ENCODE measurements at places on chromosomes 11 and 22. TPM values are rescaled to one million over a fixed set of nuclear protein-coding genes. Genes with fewer than 3 reads are reported as not detected.

GRCh38 chr11:67504005-67504949 is 886 bp downstream of the PITPNM1 start:
- H3K36me3 ChIP-seq = peaks cover 11% of the 10 kb centered on the region
- peaks cover 11% of the 10 kb centered on the region for H3K27me3 ChIP-seq
- peak; percentile 37 for DNase-seq
- peaks cover 17% of the 10 kb centered on the region for H3K4me1 ChIP-seq
- H3K27ac ChIP-seq = no peak overlapping the region
- peak overlapping the region; percentile 81 for H3K4me3 ChIP-seq

DNA sequence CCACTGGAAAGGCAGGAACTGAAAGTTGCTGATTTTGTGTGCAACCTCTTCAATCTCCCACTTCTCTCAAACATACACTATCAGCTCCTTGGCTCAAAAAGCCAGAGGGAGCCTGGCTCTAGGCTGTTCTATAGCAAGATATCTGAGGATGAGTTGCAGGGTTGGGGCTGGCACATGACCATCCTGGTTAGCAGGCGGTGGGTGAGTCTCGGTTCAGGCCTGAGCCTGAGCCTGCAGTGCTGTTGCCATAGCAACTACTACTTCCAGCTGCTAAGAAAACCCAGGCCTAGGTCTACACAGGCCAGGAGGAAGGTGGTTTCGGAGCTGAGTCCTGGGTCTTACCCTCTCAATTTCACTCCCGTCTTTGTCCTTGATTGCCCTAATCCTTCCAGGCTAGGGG is 39.0 kb downstream of the CWC15 start:
- no peak overlapping the region for H3K4me3 ChIP-seq
- peak overlapping the region; percentile 95 for H3K27ac ChIP-seq
- DNase-seq = peak; percentile 39
- H3K27me3 ChIP-seq = peaks cover 8% of the 10 kb centered on the region

Gene B4GALNT4
- total RNA-seq = 14.9 TPM

DNA sequence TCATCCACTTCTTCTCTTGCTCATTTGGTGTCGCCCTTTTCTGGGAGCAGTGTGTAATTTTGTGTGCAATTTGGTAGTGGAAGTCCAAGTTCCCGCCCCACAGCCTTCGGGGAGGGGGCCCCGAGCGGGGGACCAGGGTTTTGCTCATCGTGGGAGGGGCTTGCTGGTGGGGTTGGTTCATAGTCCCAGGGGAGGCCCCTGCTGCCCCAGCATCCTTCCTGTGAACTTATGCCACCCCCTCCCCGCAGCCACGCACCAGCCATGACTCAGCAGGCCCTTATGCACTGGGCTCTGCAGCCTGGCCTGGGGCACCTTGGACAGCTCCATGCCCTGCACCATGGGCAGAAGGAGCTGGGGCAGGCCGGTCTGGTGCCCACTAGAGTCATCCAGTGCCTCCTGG is 1183.6 kb downstream of the BRD1 start:
- no peaks in the 10 kb centered on the region for H3K36me3 ChIP-seq
- peaks cover 2% of the 10 kb centered on the region for H3K27me3 ChIP-seq
- H3K4me1 ChIP-seq = no peaks in the 10 kb centered on the region
- H3K27ac ChIP-seq = peak overlapping the region; percentile 24

DNA sequence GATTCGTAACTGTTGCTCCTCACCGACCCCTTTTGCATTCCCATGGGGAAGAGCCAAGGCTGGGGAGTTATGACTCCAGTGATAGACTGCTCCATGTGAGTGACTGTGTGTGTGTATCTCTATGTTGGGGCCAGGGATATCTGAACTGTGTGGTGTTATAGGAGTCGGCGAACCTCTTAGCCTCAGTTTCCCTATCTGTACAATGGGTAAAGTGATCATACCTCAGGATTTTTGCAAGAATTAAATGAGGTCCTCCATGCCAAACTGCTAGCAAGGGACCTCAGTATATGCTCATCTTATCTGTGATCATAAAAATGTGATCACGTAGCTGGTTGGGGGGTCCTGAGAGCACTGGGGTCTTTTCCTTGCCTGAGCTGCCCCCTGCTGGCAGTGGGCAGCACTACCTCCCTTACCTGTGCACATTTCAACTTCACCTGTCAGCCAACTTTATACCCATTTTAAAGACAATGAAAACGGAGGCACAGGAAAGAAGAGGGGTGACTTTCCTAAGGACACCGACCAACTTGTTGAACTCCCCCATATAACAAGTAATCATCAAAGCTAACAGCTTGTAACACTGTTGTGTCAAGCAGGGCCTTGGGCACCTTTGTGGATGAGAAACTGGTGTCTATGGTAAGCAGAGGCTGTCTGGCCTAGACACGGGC is 1.4 kb upstream of the DPP3 start:
- peaks cover 9% of the 10 kb centered on the region for H3K4me1 ChIP-seq
- peak overlapping the region; percentile 96 for H3K4me3 ChIP-seq
- DNase-seq = no peak
- H3K36me3 ChIP-seq = peaks cover 8% of the 10 kb centered on the region
- peak overlapping the region; percentile 78 for H3K27ac ChIP-seq
- peaks cover 14% of the 10 kb centered on the region for H3K27me3 ChIP-seq

GRCh38 chr11:115097796-115098408 is 406.3 kb downstream of the CADM1 start:
- no peak for DNase-seq
- no peaks in the 10 kb centered on the region for H3K27me3 ChIP-seq
- no peaks in the 10 kb centered on the region for H3K36me3 ChIP-seq
- no peak overlapping the region for H3K4me3 ChIP-seq
- H3K4me1 ChIP-seq = no peaks in the 10 kb centered on the region

GRCh38 chr11:12079726-12080556 is 30.4 kb upstream of the MICAL2 start:
- no peaks in the 10 kb centered on the region for H3K4me1 ChIP-seq
- peaks cover 5% of the 10 kb centered on the region for H3K27me3 ChIP-seq

Gene C11orf86
- total RNA-seq = not detected

Gene PIK3IP1
- 13.4 TPM for total RNA-seq

Gene SLC16A8
- not detected for total RNA-seq

- no peak overlapping the region for H3K27ac ChIP-seq
- H3K4me1 ChIP-seq = no peaks in the 10 kb centered on the region
- DNase-seq = no peak
- H3K4me3 ChIP-seq = no peak overlapping the region
- H3K27me3 ChIP-seq = no peaks in the 10 kb centered on the region
Observed at GRCh38 chr11:111173221-111173620, 72.3 kb upstream of the POU2AF2 start.

DNA sequence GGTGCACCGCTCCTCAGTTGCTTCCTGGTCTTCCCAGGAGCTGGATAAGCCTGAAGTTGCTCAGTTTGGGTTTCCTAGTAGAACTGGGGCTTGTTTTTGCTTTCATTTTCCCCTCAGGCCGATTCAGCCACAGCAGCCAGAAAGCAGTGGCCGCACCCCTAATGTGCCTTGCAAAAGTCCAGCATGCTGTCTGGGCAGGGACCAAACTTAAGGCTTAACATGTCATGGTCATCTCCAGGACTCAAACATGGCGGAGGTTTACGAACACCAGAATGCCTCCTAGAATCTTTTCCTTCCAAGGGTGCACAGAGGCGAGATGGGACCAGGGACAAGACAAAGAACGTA is 2.5 kb downstream of the GNG3 start:
- peaks cover 32% of the 10 kb centered on the region for H3K36me3 ChIP-seq
- H3K4me1 ChIP-seq = peaks cover 28% of the 10 kb centered on the region
- no peak for DNase-seq
- peak overlapping the region; percentile 97 for H3K27ac ChIP-seq

Gene MS4A4A
- not detected for total RNA-seq

Gene MS4A7
- not detected for total RNA-seq

Gene SEC14L2
- total RNA-seq = 3.9 TPM

- H3K27me3 ChIP-seq = peaks cover 6% of the 10 kb centered on the region
- no peak for DNase-seq
- H3K4me1 ChIP-seq = peaks cover 3% of the 10 kb centered on the region
- peaks cover 48% of the 10 kb centered on the region for H3K36me3 ChIP-seq
- no peak overlapping the region for H3K4me3 ChIP-seq
Observed at GRCh38 chr11:34145073-34145472, 39.6 kb downstream of the NAT10 start.

Gene DSCAML1
- total RNA-seq = 3.8 TPM

Gene OAF
- 15.5 TPM for total RNA-seq

DNA sequence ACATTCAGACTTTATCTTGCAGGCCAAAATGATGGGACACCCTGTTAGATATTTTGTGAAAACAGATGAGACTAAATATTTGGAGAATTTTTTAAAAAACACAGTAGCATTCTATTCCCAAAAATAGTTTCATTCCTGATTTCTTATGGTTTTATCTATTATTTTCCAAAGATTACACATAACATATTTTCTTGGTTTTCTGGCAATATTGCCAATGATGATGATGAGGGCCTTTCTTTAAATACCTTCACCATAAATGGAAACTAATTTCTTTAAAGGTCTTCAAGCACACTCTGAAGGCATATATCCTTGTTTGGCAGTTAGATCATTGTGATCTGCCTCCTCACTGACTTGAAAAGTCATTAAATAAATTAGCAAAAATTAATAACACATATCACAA is 522.3 kb upstream of the LUZP2 start:
- H3K4me1 ChIP-seq = no peaks in the 10 kb centered on the region
- no peak for DNase-seq
- peaks cover 1% of the 10 kb centered on the region for H3K27me3 ChIP-seq
- no peak overlapping the region for H3K4me3 ChIP-seq
- no peak overlapping the region for H3K27ac ChIP-seq

DNA sequence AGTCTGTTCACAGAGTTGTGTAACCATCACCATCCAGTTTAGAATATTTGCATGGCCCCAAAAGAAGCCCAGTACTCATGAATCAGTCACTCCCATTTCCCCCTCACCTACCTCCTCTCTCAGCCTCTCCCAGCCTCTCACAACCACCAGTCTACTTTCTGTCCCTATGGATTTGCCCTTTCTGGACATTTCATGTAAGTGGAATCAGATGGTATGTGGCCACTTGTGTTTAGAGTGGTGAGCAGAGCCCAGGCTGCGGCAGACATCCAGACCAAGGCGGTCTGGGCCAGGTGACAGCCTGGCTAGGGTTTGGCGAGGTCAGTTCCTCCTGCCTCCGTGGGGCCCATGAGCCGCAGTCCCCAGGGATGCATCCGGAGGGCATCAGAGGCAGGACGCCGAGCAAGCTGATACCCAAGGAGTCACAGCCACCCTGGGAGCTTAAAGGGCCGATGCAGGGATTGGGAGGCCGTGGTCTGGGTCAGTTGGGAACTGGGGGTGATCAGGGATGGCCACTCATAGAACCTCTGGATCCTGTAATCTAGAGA is 53.3 kb upstream of the CLDN5 start:
- peaks cover 39% of the 10 kb centered on the region for H3K4me1 ChIP-seq
- H3K4me3 ChIP-seq = no peak overlapping the region
- H3K27me3 ChIP-seq = peaks cover 7% of the 10 kb centered on the region
- DNase-seq = no peak

Gene OR5M3
- not detected for total RNA-seq

DNA sequence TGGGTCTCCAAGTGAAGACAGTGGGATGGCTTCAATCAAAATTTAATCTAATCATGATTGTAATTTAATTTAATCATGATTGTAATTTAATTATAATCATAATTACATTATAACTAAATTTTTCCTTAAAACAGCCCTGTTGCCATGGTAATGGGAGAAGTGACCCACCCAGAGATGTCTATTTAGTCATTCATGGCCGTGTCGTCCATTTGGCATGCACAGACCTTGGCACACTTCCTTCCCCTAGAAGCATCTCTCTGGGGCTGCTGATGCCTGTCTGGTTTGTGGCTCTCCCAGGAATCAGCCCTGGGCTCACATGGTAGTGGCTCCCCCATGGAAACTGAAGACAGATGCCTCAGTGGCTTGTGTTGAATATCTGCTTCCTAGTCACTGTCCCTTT is 27.0 kb downstream of the P4HA3 start:
- H3K4me1 ChIP-seq = no peaks in the 10 kb centered on the region
- no peak overlapping the region for H3K4me3 ChIP-seq
- H3K27me3 ChIP-seq = no peaks in the 10 kb centered on the region
- no peak overlapping the region for H3K27ac ChIP-seq
- no peaks in the 10 kb centered on the region for H3K36me3 ChIP-seq

- DNase-seq = no peak
- H3K36me3 ChIP-seq = peaks cover 5% of the 10 kb centered on the region
- H3K27me3 ChIP-seq = peaks cover 12% of the 10 kb centered on the region
- peaks cover 17% of the 10 kb centered on the region for H3K4me1 ChIP-seq
Observed at GRCh38 chr22:24432059-24432853, 4.9 kb downstream of the ADORA2A start.

DNA sequence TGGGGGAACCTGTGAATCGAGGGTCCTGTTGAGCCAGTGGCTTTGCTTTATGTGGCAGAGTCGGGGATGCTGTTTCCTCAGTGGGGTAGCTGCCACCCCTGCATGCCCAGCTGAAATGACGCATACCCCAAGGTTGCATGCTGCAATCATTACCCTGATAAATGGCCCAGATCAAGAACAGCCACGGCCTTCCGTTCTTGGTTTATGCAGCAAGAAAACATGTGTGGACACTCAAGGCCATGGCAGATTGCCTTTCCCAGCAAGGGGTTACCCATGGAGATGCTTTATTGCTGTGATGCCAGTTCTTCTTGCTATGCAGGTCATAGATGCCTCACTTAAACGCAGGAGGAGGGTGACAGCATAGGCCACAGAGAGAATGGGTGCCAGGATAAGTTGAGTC is 14.3 kb upstream of the SREBF2 start:
- peaks cover 25% of the 10 kb centered on the region for H3K4me1 ChIP-seq
- H3K36me3 ChIP-seq = peaks cover 3% of the 10 kb centered on the region
- H3K4me3 ChIP-seq = no peak overlapping the region

- H3K27ac ChIP-seq = no peak overlapping the region
- no peaks in the 10 kb centered on the region for H3K4me1 ChIP-seq
- H3K4me3 ChIP-seq = no peak overlapping the region
- DNase-seq = no peak
Observed at GRCh38 chr11:120064341-120064740, 73.6 kb downstream of the TRIM29 start.

DNA sequence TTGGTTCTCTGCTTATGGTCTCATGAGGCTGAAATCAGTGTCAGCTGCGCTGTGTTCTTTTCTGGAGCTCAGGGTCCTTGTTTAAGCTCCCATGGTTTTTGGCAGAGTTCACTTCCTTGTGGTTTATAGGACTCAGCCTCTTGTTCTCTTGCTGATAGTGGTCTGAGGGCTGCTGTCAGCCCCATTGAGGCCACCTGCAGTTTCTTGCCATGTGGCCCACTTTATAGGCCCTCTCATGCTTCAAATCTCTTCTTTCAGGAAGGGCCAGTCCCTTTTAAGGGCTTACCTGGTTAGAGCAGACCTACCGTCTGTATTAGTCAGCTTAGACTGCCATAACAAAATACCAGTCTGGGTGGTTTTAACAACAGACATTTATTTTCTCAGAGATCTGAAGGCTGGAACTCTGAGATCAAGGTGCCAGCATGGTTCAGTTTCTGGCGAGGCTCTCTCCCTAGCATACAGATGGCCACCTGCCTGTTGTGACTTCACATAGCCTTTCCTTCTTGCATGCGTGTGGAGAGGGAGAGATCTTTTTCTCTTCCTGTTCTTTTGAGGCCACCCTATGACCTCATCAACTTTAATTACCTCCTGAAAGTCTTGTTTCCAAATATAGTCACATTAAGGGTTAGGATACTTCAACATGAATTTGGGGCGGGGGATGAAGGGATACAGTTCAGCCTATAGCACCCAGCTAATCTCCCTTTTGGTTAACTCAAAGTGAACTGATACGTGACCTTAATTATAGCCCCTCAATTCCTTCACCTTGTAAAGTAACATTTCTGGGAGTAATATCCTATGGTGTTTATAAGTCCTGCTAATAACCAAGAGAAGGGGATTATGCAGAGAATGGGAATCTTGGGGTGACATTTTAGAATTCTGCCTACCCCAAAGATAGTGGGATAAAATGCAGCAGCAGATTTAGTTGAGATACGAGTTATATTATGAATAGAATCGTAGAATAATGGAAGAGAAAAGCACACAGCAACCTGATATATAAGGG is 131.8 kb downstream of the UVRAG start:
- no peaks in the 10 kb centered on the region for H3K36me3 ChIP-seq
- no peak for DNase-seq
- H3K27me3 ChIP-seq = no peaks in the 10 kb centered on the region
- H3K4me1 ChIP-seq = peaks cover 4% of the 10 kb centered on the region
- H3K4me3 ChIP-seq = no peak overlapping the region
